ENCODE measurements at places on chromosomes 3 and 15. TPM values are rescaled to one million over a fixed set of nuclear protein-coding genes. Genes with fewer than 3 reads are reported as not detected.

Gene PPARG
- total RNA-seq: 13.2 TPM

Gene FEZF2
- total RNA-seq: not detected

Gene TM4SF1
- total RNA-seq: 81.9 TPM

Gene CADM2
- 0.68 TPM for total RNA-seq

Gene VWA5B2
- total RNA-seq: 0.24 TPM

Gene MKRN3
- 1.2 TPM for total RNA-seq

- peak; percentile 71 for DNase-seq
Measured at GRCh38 chr15:57591822-57592367, at the start of gene MYZAP. Gene MYZAP (plus strand): TSS chr15:57591904. CDS start chr15:57592035, 131 bp downstream.

DNA sequence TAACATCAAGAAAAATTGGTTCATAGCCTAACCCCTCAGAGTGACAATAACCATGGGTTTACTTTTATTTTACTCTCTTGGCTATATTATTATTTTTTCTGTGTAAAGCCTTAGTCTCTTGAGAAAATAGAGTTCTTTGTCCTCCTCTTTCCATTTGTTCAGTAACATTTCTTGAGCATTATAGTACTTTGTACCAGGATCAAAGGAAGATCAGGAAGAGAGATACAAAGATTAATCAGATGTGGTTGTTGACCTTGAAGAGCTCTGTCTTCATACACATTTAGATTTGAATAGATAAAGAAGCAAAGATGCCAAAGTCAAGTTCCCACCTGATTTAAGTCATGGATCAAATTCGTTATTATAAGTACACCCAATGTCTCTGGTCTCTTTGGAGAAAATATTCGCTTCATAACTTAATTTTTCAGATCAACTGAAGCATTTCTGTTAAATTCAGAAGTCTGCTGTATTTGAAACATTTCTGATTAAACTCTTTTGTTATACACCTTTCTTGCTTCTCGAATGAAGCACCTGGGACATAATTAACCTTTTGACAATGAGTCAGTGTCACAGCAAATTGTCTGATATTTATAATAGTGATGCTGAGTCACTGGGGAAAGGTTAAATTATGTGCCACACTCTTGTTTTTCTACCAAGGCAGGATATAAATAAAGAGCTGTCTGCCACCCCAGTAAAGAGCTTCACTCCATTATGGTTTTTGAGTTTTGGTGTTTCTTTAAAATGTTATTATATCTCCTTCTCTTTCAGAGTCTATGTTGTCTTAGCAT, 100.2 kb downstream of the GHSR start:
- DNase-seq: no peak

DNA sequence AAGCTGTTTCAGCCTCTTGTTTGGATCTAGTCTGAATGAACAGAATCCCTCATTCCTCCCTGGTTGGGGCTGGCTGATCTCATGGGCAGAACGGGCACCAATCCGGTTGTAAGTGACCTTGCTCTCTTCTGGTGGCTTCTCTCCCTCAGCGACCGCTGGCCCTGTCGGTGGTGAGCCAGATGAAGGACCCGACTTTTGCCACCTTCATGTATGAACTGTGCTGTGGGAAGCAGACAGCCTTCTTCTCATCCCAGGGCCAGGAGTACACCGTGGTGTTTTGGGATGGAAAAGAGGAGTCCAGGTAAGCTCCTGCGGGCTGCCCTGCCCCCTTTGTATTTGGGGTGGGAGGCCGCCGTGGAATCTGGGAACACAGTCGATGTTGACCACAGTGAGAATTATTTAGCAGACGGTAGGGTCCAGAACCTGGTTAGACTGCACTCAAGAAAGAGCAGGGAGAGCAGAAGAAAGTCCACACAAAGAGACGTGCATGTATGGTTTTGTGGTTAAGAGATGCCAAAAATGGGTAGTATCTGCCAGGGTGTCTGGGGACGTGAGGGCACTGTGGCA, 138.8 kb downstream of the LRRK1 start:
- peak; percentile 52 for DNase-seq

DNA sequence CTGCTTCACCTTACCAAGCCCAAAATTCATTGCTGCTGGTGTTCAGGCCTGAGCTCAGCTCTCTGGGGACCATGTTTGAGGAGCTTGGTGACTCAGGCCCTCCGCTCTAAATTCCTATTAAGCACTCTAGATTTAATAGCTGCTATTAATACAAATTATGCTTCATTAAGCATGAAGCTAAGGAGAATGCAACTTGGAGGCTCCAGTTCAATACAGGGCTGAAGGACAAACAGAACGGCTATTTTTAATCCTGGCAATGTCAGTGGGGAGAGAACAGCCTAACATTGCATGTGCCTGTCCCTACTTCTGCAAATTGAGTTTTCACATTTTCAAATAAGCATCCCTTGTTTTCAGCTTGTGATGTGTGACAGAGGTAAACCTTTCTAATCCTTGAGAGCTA, 80.1 kb upstream of the TRIM42 start:
- no peak for DNase-seq

GRCh38 chr15:91921188-91921842, 67.8 kb downstream of the SLCO3A1 start:
- no peak for DNase-seq

DNA sequence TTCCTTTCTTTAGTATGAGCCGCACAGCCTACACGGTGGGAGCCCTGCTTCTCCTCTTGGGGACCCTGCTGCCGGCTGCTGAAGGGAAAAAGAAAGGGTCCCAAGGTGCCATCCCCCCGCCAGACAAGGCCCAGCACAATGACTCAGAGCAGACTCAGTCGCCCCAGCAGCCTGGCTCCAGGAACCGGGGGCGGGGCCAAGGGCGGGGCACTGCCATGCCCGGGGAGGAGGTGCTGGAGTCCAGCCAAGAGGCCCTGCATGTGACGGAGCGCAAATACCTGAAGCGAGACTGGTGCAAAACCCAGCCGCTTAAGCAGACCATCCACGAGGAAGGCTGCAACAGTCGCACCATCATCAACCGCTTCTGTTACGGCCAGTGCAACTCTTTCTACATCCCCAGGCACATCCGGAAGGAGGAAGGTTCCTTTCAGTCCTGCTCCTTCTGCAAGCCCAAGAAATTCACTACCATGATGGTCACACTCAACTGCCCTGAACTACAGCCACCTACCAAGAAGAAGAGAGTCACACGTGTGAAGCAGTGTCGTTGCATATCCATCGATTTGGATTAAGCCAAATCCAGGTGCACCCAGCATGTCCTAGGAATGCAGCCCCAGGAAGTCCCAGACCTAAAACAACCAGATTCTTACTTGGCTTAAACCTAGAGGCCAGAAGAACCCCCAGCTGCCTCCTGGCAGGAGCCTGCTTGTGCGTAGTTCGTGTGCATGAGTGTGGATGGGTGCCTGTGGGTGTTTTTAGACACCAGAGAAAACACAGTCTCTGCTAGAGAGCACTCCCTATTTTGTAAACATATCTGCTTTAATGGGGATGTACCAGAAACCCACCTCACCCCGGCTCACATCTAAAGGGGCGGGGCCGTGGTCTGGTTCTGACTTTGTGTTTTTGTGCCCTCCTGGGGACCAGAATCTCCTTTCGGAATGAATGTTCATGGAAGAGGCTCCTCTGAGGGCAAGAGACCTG, 13.2 kb downstream of the GREM1 start:
- DNase-seq: no peak

- no peak for DNase-seq
Measured at GRCh38 chr3:100197876-100198275, 62.9 kb upstream of the TBC1D23 start.

DNA sequence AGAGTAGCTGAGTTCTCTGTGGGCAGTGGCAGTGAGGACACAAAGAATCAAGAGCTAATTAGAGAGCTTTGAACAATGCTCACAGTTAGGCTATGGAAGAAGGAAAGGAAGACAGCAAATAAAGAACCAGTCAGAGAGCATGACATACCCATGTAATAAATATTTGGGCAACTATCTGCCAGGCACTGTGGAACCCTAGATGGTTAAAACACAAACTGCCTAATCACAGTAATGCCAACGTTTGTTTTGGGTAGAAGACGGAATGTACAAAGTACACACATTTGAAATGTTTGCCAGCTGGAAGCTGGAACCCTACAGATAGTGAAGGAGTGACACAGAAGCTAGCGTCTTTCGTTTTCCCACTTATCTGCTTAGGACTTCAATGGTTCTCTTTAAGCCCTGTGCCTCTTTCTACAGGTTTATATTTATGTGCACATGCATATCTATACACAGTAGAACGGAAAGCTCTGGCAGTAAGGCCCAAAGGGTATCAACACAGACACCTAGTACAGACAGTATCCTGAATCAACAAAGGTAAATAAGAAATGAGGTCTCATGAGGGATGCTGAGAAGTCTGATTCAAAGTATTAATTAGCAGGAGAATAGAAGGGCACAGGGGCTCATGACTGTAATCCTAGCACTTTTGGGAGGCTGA, 44.6 kb downstream of the ANKRD28 start:
- no peak for DNase-seq

DNA sequence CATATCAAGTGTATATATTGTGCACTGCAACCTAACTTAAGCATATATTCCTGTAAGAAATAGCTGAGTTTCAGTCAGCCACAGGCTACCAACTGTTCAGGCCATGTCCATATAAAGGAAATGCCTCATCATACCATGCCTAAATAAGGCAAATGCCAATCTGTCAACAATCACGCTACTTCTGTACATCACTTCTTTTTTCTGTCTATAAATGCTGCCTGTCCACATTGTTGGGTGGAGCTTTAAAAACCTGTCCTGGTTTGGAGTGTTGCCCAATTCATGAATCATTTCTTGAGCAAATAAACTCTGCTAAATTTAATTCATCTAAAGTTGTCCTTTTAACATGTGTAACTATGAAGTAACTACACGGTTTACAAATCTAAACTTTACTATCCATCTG, 1091.9 kb downstream of the NSUN3 start:
- no peak for DNase-seq
